ENCODE measurements at places on chromosomes 7 and 10.

GRCh38 chr7:28364082-28364481 lies 48.2 kb upstream of the CREB5 start:
- no peak for DNase-seq

- no peak for DNase-seq
Measured at GRCh38 chr10:131901181-131901829, 497 bp downstream of the PPP2R2D start.

- DNase-seq = no peak
Measured at GRCh38 chr7:16398146-16399017, 23.0 kb downstream of the CRPPA start.

DNA sequence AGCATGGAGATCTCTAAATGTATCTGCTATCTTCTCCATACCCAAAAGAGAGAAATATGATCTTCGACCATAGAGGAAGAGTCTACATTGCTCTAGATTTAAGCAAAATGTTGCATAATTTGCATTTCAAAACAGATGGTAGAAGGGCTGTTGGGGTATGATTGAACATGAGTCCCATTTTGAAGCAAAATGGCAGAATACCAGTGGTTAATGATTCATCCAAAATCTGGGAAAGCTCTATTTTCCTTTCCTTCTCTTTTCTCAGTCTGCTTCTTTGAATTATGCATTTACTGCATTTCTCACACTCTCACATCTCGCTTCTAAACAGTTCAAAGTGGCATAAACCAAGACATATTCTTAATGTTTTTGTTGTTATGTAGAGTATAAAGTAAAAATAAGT lies 178.5 kb downstream of the MACC1 start:
- no peak for DNase-seq

DNA sequence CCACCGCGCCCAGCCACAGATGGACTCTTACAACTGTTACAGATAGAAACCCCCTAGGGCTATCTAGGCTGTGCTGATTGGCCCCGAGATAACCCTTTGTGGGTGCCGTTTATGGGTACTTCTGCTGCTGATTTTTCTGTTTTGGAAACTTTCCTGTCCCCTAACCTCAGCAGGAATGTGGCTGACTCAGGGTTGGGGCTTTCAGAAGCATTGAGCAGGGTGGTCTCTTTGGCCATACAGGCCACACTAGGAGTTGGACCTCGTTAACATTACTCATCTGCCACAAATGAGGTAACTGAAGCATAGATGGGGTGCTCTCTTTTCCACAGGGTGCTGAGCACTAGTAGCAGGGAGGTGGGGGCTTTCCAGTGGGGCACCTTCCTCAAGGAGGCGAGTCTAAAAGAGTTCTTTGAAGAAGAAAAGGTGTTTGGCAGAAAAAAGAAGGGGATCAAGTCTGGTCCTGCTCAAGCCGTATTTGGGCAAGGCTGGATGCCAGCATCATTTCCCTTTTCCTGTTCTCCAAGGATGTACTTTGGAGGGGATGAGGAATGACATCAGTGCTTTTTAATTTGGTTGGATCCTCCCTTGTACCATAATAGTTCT lies 6.4 kb downstream of the ZSCAN25 start:
- no peak for DNase-seq
